Trophoblast cell (in vitro differentiated cells and primary cell): ENCODE measurements at places on chromosomes 11 and 22.

- no peak for DNase-seq
These were observed 50.0 kb downstream of the PIK3C2A start for GRCh38 chr11:17157761-17158160.

- no peak for DNase-seq
These were observed 59.8 kb downstream of the QSER1 start for GRCh38 chr11:32952421-32952820.

GRCh38 chr22:38481162-38481870, 13.4 kb downstream of the KDELR3 start:
- DNase-seq: peak; percentile 74

- DNase-seq: no peak
These were observed 599.3 kb downstream of the BUD13 start for GRCh38 chr11:116173506-116173905.

GRCh38 chr11:561148-562003, 606 bp downstream of the RASSF7 start:
- DNase-seq: no peak
